HCT116 (cell line): ENCODE measurements at places on chromosomes 11 and 22.

- no peak for DNase-seq
Observed at GRCh38 chr22:32652645-32653270, 148.7 kb upstream of the TIMP3 start.

DNA sequence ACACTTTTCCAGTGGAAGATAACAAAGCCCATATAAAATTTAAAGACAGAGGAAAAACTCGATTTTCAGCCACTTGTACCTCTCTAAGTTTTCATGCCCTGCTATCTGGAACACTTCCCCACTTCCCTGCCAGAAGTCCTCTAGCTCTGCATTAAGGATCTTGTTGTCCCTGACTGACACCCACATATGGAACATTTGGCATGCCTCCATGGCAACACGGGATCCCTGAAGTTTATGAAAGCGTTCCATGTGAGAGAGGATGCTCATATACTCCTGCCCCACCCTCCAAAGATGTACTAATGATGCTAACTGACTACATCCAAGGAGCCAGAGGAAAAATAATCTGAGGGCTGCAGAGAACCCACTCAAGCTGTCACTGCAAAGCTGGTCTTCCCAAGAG, 8.8 kb upstream of the C11orf91 start:
- no peak for DNase-seq

DNA sequence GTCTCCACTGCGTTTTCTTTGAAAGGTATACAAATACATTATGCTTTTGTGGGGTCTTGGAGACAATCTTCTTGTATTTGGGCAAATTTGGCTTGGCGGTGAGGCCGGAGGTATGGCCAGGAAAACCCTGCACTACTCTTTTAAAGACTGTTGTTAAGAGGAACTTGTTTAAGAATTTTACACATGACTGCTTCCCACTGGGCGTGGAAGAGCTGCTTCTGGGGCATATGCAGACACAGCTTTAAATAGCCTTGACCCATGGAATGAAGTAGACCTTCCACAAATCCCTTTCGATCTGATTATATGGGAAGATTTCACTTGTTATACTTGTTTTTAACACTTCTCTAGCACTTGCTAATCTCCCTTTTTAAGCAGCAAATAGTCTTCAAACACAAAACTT, 453.6 kb downstream of the MN1 start:
- no peak for DNase-seq

DNA sequence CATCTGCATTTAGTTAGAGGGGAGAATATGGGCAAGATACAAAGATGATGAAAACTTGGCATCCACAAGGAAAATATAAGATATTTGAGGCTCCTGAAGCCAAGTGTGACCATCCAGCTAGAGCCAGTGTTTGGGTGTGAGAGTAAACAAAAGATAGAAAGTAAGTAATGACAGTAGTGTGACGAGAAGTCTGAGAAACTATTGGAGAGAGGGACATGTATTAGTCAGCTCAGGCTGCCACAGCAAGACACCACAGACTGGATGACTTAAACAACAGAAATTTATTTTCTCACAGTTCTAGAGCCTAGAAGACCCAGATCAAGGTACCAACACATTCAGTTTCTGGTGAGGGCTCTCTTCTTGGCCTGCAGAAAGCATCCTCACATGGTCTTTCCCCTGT, 6.4 kb upstream of the CCKBR start:
- no peak for DNase-seq

DNA sequence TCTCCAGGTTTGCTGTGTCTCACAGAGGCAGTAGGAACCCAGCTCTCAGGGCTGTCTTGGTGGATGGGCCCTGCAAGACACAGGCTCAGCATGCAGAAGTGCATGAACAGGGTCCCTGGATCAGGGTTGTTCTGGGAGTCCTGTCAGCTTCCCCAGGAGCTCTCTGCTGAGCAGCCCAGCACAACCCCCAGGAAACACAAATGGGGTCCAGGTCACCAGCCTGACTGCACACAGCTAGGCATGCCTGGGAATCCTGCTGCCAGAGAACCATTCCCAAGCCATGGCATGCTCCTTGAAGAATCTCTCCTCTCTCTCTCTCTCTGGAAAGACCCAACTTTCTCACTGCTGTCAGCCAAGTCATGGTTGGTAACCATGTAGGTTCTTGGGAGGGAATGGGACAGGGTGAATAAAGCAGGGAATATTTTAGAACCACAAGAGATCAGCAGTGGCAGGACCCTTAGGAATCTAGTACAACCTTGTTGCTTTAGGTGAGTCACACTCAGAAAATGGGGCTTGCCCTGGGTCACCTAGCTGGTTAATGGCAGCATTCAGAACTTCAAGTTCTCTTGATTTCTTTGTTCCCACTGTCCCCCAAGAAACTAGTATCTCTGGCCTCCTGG, 21.4 kb downstream of the TUB start:
- DNase-seq, result no peak

GRCh38 chr22:32800158-32800882, 1.2 kb upstream of the TIMP3 start:
- DNase-seq, result no peak

GRCh38 chr11:75677909-75678308, 9.1 kb upstream of the MAP6 start:
- no peak for DNase-seq

DNA sequence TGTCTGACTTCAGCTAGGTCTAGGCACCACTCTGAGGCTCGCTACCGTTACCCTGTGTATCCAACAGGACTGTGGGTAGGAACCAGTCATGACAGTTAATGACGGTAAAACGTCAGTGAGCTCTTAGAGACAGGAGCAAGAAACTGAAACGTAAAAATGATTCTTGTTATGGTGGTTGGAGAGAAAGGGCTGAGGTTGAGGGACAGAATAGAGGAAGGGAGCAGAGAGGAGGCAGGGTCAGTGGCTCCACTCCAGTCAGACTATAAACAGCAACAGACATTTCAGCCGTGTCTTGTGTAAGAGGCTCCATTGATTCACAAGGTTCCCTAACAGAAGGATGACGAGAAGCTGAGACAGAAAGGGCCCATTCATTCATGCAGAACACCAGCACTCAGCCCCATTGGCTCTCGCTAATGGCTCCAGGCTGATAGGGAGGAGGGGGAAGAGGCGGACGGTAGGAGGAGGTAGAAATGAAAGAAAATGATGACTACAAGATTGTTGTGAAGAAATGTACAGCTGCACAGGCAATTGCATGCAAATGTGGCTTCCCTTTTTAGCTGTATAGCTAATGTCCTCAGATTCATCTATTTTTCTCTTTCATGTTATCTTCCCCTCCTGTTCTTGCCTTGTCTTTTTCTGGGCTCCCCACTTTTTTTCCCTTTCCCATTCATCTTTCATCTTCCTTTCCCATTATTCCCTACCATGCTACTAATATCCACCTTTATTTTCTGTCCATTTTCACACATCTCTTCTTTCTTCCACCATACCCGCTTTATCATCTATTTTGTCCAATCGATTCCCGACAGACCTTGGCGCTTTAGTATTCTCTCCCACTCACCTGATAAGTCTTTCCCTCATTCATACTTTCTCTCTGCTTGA, 34.3 kb downstream of the ETS1 start:
- no peak for DNase-seq

DNA sequence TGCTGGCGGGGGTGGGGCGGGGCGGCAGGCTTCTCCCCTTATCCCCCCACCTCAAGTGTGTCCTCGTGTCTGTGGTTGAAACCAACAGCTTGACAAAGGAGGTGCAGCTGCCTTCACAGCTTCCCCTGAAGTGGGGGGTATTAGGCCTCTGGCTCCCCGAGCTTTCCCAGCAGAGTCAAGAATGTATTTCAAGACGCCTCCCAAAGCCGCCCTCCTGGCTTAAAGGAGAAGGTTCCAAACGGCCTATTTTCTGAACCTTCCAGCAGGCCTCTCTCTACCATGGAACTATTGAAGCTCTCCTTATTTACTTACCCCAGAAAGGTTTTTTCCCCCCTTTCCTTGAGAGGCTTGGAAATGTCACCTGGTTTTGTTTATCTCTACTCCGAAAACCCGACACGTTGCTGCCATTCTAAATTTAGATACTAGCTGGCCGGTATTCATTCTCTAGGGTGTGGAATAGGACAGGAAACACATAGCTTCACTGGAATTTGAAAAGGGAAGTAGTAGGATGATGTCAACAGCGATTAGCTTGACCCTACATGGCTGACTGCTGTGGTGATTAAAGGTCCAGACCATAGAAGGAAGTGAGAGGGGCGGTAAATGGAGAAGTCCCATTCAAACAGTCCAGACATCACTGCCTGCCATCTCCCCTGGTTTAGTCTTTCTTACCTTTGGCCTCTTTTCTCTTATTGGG, 671 bp upstream of the PICALM start:
- DNase-seq, result peak; percentile 54

- no peak for DNase-seq
Observed at GRCh38 chr11:19906126-19906525, 193.5 kb downstream of the NAV2 start.

DNA sequence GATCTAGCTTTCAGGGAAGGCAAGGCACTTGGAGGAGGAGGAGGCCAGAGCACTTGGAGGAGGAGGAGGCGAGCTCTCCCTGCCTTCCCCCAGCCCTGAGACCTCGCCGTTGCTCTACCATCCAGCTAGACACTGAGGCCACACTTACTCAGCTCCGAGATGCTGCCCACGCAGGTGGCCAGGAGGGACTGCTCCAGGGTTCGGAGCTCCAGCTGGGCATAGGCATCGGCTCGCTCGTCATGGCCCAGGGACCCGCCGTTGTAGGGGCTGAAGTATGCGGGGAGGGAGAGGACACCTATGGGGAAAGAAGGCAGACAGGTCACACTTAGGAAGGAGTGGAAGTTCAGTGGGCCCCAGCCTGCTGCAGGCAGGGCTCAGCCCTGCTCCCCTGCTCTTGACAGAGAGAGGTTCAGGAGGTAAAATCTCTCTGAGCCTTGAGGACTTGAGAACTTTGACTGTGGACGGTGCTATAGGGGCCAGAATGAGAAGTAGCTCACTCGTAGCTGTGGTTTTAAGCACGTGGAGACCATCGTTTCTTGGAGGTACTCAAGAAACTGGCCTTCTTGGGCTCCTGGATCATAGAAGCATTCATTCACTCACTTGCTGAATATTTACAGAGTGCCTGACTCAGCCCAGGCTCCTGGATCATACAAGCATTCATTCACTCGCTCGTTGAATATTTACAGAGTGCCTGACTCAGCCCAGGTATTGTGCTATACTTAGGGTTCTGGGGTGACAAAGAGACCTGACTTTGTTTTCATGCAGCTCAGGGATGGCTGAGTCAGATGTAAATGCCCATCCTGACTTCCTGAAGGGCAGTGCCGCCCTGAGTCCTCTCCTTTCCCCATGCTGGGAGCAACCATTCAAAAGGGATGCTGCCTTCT, 99.2 kb downstream of the NAT10 start:
- DNase-seq, result peak; percentile 79

DNA sequence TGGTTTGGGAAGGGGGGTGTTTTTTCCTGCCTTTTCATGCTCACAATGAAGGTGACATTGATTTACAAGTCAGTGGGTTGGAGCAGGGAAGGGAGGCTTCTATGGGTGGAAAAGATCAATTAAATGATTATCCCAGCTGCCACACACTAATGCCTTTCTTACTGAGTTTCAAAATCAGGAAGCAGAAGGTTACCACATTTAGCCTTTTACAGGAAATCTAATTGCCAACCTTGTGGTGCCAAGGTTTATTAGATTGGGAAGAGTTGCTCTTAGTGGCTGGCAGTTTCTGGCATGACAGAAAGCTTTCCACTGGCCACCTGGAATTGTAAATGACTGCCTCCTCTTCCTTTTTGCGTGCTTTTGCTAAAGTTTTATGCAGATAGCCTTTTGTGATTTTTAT, 98.7 kb downstream of the NAV2 start:
- DNase-seq, result no peak

GRCh38 chr11:2992997-2993325, 832 bp upstream of the NAP1L4 start:
- no peak for DNase-seq

DNA sequence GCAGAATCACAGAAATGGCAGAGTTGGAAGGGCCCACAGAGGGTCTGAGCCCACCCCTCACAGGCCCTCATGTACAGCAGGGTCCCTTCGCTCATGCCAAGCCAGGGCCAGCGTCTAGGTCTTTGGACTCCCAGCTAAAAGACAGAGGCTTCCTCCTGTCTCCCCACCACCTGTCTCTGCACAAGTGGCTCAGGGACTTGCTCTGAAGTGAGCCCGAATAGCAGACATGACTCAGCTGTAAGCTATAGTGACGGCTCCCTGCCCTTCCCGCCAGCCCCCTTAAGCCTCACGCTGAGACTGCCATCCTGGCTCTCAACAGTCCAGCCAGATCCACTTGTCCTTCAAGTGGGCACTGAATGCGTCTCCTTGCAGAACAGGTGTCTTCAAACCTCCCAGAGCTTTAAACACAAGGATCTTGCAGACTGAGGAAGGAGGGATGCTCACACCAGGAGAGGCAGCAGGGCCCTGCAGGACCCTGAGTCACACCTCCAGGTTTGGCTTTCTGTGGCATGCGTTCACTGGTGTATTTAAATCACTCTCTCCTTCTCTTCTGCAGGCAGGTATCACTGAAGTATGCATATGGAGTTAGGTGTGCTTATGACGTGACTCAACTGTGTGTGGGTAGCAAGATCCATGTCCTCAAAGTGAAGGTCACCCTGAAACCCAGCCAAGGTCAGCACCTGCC, 154.9 kb downstream of the CACNA1I start:
- DNase-seq, result no peak

GRCh38 chr11:12199231-12199948, 89.0 kb downstream of the MICAL2 start:
- DNase-seq, result no peak

DNA sequence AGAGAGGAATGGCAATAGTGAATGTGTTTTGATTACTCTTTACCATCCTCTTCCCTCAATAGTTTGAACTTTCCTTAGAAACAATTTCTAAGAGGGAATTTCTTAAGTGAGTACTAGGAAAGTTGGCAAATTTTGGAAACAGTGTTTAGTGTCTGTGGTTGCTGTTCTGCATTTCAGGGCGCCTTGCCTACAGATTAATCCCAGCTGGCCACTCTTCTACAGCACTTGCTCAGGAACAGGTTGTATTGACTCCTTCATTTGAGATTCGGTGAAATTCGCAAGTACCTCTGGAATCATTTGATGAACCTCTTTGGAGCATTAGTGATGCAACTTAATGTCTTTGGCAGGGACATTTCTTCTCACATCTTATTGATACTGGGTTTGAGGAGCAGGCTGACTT, 28.3 kb downstream of the JAM3 start:
- DNase-seq, result no peak

GRCh38 chr22:39522567-39523300, 2.4 kb downstream of the ATF4 start:
- no peak for DNase-seq
